ENCODE measurements at places on chromosomes 4 and X.

DNA sequence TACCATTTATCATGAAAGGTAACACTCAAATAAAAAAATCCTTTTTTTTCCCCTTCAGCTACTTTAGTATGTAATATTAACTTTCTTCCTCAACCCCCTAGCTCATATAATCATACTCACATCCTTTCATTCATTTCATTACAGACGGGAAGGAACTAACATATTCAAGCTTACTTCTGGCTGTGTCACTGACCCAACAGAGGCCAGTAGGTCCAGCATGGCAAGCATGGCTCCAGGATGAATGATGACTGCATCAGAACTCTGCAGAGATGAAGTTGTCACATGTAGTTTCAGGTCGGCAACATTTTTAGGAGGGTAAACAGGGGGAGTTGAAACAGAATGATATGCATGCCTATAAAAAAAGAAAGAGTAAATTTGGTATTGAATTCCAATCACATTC, 163.4 kb downstream of the WDFY3 start:
- no peak for DNase-seq

- no peak for DNase-seq
Observed at GRCh38 chr4:115781528-115782146, 668.2 kb upstream of the NDST4 start.

DNA sequence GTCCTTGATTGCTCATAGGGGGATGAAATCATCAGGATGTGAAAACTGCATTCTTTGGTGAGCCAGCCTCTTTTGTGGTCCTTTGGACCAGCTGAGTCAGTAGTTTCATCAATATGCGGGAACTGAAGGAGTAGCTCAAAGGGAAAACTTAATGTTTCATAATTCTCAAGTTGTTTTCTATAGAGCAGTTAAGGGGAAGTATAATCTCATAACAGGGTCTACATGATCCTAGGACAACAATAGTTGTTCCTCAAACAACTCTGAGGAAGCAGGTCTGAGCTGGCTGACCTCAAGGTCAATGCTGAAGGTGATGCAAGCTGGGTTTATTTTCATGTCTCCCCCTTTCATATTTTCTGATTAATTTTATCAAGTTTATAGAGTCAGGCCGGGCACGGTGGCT, 36.1 kb upstream of the IRF2 start:
- no peak for DNase-seq

DNA sequence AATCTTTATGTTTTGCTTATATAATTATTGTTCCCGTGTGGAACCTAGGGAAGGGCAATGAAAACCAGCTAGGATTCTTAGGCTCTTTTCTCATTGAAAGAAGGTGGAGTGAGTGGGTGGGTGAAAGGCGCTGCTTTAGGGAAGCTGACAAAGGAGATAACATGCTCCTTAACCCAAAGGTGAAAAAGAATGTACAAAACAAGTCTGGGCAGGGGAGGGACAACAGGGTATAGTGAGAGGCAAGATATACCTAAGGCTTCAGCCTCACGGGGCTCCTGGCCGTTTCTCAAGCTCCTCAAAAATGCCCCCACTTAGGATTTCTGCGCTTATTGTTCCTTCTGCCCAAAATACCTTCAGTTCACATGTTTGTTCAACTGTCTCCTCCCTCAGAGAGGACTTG, 1.8 kb downstream of the SH2D1A start:
- DNase-seq = no peak

GRCh38 chrX:152601848-152602616, 35.7 kb upstream of the GABRQ start:
- no peak for DNase-seq

- DNase-seq = peak; percentile 47
Observed at GRCh38 chr4:151407466-151408379, 1.3 kb upstream of the FHIP1A start.

- DNase-seq = no peak
Observed at GRCh38 chr4:146846882-146847281, 98.8 kb downstream of the TTC29 start.

DNA sequence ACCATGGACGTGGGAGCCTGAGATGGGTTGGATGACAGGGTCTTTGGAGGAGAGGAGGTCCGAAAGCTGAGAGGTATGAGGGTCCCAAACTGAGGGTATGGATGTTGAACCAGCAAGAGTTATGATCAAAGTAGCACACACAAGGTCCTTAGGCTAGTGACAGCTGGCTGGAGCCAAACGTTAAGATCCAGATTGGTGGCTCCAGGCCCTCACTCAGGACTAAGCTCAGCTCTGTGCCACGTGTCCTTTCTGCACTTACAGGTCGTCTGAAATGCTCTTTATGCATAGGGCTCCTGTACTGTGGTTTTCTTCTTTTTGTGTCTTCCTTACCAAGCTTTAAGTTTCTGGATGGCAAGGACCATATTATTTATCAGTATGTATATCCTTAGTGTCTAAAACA, 35.4 kb downstream of the ADD1 start:
- DNase-seq = no peak

GRCh38 chr4:25913851-25914669, at the start of gene SMIM20:
Gene SMIM20, plus strand, starts transcription at chr4:25914220. Its CDS starts 94 bp downstream, at chr4:25914314.
- peak; percentile 90 for DNase-seq

DNA sequence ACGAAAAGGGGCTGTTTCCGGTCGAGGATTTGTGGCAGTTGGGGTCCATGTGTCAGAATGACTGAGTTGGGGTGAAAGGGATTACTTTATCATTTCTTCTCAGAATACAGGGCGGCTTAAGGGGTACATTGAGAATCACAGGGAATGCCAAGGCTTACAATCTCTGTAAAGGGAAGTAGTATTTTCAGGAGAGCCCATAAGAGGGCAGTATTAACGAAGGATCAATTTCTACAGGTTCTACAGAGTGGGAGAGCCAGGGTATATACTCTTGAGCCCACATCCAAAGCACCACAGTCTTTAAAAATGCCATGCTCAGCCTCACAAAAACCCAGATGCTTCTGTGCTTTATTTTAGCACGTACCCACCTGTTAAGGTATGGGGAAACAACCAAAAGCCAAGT, 67.7 kb upstream of the ZXDA start:
- DNase-seq = no peak

DNA sequence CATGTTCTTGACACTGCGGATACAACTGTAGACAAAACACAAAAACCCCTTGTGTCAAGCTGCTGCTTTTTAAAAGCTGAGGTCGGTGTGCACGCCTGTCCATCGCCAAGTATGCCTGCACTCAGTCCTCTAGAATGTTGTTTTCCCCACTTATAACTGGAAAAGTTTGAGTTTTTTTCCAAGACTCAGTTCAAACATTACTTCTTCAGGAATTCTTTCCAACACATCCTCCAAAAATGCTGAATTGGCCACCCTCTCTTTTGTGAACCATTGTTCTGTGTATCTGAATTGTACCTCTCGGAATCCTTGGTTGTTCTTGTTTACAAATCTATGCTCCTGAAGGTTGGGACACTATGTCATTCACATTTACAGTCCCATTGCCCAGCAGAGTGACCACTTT, 94.6 kb downstream of the REELD1 start:
- DNase-seq = no peak

DNA sequence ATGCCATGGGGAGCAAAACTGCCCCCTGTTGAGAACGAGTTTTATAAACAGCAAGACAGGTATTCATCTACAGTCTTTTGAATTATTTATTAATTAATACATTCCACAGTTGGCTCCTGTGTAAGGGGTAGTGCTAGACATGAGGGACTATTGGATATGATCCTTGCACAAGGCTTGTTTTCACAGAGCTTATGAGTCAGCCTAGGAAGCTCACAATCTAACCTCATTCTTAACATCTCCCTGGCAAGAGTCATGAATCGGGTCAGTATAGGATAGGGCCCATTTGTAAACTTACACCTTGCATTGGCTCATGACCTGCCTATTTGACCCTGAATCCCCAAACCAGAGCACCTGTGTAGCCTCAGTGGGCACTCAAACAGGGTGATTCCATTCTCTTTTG, 209.1 kb upstream of the HCCS start:
- DNase-seq = no peak

GRCh38 chr4:15402146-15402545, 25.7 kb upstream of the C1QTNF7 start:
- no peak for DNase-seq

DNA sequence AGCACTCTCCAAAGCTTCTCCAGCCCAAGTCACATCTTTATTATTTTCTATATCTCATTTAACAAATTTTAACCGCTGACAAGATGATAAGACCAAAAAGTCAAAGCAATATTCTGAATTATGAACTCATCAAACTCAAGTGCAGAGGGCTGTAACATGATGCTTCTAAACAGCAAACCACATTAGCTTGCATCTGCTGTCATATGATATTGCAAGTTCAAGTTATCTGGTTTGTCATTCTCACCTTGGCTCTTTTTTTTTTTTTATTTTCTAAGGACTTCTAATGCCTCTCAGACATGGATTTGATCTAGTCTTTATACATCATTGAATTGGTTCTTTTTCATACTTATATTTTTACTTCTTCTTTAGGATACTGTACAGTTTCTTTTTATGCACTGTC, 93.4 kb downstream of the SLC10A7 start:
- no peak for DNase-seq

- DNase-seq = no peak
Observed at GRCh38 chr4:156476359-156476758, 495.2 kb downstream of the PDGFC start.

DNA sequence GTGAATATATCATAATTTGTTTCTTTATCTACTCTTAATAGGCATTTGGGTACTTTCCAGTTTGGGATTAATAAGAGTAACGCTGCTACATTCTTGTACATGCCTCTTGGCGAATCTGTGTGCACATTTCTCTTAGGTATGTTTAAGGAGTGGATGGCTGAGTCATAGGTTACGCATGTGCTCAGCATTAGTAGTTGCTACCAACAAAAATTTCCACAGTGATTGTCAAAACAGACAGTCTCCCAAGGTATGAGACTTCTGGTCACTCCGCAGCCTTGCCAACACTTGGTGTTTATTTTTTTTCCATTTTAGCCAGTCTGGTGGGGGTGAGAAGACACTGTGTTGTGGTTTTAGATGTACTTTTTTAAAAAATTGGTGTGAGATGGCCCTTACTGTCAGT, 44.6 kb downstream of the FGFBP1 start:
- no peak for DNase-seq

- DNase-seq = no peak
Observed at GRCh38 chrX:134469486-134469885, 9.5 kb downstream of the HPRT1 start.

DNA sequence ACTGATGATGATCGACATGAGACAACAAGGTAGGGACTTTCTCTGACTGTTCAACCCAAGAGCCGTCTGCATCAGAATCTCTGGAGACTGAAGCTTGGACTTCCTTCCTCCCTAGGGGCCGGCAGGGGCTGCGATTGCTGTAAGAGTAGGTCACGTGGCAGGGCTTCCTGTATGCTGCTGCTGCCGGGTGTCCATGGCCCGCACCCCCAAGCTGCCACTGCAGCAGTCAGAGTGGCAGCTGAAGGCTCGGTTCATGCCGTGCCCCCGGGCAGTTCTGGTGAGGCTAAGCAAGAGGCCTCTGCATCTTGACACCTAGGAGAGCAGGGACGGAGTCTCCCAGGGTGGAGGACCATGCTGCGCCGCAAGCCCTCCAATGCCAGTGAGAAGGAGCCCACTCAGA, at the start of gene SASH3:
TSS of gene SASH3 (plus strand) at position 203 of the 400 bp plus-strand sequence. CDS start at position 352, 149 bp downstream.
- DNase-seq = peak; percentile 61

DNA sequence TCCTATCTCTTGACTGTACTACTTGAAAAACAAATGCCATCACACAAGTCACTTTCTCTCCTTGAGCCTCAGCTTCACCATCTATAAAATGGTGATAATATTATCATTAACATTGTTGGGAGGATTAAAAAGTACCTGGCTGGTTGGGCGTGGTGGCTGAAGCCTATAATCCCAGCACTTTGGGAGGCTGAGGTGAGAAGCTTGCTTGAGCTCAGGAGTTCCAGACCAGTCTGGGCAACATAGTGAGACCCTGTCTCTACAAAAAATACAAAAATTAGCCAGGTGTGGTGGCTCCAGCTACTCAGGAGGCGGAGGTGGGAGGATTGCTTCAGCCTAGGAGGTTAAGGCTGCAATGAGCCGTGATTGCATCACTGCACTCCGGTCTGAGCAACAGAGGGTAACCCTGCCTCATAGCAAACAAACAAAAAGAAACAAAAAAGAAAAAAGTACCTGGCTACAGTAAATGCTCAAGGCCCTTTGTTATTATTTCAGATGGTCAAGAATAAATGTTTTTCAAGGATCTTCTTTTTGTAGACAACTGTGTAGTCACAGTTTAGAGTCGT, 120.3 kb downstream of the CHRNA9 start:
- DNase-seq = no peak

DNA sequence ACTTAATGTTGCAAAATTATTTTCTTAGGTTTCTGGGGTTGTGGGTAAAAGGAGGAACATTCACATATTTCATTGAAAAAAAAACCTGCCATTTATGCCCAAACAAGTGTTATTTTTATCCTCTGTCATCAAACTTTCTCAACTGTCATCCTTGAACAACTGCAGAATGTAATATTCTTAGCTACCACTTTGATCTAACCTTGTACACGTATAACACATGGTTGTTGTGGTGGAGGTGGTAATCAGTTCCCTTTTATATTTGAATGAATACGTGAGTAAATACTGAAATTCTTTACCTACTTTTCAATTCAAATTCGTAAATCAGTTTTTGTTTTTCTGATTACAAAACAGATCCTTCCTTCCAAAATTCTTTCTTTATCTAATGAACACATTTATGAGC, 3.8 kb upstream of the AMMECR1 start:
- DNase-seq = no peak

DNA sequence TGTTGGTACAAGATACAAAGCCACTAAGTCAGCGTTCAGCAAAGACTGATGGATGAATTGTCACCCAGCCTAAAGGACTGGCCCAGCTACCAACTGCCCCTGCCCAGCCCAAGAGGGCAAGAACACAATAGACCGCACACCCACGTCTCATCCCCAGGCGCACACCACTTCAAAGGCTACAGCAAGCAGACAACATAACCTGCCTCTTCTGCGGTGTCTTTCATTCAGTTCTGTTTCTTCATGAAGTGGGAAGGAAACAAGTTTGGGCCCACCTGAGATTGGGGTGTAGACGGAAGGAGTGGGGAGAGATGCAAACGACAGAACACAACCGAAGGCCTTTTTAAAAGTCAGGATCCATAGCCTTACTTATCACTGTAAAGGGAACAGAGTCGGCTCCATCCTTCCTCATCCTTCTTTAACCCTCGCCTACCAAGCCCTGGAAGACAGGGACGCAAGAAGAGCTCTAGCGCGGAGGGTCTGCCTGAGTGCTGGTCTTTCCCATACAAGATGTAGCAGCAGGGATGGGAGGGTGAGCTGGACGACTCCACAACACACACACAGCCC, 691 bp downstream of the SCARB2 start:
- DNase-seq = peak; percentile 39

DNA sequence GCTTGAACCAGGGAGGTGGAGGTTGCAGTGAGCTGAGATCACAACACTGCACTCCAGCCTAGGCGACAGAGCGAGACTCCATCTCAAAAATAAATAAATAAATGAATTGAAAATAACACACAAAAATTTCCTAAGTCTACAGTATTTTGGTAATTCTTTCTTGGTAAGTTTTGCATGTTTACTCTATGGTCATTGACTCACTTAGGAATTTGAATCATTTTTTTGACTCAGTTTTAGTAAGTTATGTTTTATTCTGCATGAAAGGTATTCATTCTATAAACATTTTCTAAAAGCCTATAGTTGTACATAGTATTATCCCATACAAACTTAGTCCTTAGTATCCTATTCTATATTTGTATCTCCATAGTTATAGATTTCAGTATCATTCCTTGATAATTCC, 772.9 kb upstream of the SLIT2 start:
- DNase-seq = no peak
